Activated T-cell treated with anti-CD3 and anti-CD28 coated beads for 1 hour (primary cell): ENCODE measurements at places on chromosomes 6 and 20.

- DNase-seq = no peak
Measured at GRCh38 chr6:167707686-167708500, 118.8 kb upstream of the AFDN start.

- DNase-seq = no peak
Measured at GRCh38 chr6:11141295-11141694, 29.8 kb upstream of the ERVFRD-1 start.

- no peak for DNase-seq
Measured at GRCh38 chr6:28920281-28920680, 3.5 kb downstream of the TRIM27 start.

GRCh38 chr6:132648356-132648755 lies 10.6 kb downstream of the TAAR1 start:
- no peak for DNase-seq

DNA sequence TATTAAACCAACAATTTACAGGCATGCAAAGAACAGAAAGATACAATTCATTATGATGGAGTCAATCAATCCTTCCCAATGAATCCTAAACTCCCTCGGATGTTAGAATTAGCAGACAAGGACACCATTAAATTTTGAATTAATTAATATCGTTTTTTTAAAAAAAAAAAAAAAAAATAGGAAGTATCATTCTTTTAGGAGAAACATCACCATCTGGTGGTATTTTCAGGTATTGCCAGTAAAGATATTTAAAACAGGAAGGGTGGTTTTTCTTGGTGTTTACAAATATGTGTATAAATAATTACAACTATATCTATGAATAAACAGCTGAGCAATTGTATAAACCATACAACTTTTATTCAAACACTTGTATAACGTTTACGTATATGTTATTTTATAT lies 564.4 kb downstream of the HAO1 start:
- DNase-seq = no peak

- DNase-seq = no peak
Measured at GRCh38 chr6:40953486-40953885, 85.5 kb downstream of the UNC5CL start.

GRCh38 chr6:148247386-148248063 lies 95.1 kb upstream of the SASH1 start:
- DNase-seq = no peak

GRCh38 chr6:137349856-137350830 lies 131.0 kb upstream of the IFNGR1 start:
- DNase-seq = no peak

DNA sequence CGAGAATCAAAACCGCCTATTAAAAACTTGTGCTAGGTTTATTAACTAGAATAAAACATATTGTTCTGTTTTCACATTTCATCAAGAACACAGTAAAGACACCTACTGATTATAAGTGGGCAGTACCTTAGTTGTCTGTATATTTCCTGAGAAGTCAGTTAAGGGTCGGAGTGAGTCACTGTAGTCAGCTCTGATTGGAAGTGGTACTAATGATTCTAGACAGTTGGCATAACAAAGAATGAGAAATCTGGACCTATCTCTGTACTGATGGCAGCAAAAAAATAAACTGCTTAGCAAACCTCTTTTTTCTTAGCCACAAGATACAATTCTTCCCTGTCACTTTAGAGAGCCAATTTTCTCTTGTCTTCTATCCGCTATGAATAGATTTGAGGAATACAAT lies 387.3 kb upstream of the ADGRB3 start:
- DNase-seq = no peak

GRCh38 chr20:3494218-3494617 lies 23.4 kb downstream of the ATRN start:
- DNase-seq = no peak

GRCh38 chr6:48490658-48491057 lies 379.7 kb upstream of the PTCHD4 start:
- DNase-seq = no peak

GRCh38 chr6:150865406-150866146 lies at the start of gene MTHFD1L:
TSS of gene MTHFD1L (plus strand) at chr6:150865702. CDS start at chr6:150865823, 121 bp downstream.
- DNase-seq = peak; percentile 57

DNA sequence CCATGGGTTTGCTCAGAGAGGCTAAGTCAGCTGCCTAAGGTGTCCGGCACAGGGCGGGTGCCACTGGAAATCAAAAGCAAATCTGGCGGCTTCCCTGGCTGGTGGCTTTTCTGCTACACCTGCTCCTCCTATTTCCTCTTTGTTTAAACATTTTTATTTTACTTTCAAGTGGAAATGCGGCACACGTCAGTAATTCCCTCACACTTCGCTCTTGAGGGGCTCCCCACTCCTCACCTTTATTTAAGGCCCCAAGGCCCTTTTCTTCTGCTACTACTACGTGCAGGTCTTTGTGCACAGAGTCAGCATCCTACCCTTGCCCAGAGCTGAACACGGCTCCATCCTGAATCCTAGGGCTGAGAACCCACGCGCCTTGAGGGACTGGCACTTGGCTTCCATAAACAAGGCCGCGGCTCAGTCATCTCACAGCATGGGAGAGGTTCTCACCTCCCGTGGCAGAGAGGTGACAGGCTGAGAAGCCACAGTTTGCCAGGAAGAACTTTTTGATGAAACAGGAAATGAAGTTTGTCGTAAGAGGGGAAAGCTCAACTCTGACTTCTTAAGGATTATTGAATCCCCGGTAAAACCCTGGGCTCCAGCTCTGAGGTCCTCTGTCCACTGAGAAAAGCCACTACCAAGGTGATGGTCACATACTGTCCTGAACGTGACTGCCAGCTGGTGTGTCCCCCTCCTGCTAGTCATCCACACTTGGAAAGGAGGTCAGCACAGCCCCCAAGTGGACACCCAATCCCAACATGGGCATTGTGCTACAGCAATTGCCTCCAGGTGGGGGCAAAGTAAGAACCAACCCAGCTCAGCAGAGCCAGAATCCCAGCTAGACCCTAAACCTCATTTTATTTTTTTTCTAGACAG lies 48.0 kb downstream of the NFATC2 start:
- DNase-seq = no peak

DNA sequence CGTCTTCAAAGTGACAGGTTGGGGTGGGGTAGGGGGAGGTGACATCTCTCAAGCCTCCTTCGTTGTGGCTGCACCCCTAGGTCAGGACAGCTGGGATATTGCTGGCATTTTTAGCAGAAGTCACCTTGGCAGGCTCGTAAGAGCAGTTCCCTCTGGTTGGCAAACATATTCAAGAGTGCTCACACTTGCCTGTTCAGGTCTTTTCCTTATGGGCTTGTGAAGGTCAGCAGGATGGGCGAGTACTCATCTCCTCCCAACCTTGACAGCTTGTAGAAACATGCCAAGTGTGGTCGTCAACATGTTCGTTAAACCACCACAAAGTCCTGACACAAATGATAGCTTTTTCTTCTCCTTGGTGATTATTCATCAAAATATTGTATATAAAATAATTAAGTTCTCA lies 113.6 kb downstream of the HDGFL1 start:
- DNase-seq = no peak

- no peak for DNase-seq
Measured at GRCh38 chr6:54353975-54354374, 45.7 kb downstream of the TINAG start.

DNA sequence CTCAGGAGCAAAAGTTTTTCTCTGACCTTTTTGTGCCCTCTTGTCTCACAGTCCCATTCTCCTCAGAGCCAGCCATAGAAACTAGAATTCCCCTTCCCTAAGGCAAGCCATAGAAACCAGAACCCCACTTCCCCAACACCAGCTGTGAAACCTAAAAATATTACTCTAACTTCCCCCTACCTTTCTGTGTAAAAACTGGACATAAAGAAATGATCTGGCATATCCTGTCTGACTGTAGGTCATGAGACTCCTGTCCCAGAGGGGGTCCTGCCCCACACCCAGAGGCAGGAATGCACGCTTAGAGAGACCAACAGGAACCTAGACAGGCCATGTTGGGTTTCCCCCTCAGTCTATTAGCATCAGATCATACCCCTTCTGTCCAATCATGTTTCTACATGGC lies 140.6 kb upstream of the SLC22A16 start:
- no peak for DNase-seq

GRCh38 chr6:83429857-83430610 lies 817 bp downstream of the ME1 start:
- no peak for DNase-seq

DNA sequence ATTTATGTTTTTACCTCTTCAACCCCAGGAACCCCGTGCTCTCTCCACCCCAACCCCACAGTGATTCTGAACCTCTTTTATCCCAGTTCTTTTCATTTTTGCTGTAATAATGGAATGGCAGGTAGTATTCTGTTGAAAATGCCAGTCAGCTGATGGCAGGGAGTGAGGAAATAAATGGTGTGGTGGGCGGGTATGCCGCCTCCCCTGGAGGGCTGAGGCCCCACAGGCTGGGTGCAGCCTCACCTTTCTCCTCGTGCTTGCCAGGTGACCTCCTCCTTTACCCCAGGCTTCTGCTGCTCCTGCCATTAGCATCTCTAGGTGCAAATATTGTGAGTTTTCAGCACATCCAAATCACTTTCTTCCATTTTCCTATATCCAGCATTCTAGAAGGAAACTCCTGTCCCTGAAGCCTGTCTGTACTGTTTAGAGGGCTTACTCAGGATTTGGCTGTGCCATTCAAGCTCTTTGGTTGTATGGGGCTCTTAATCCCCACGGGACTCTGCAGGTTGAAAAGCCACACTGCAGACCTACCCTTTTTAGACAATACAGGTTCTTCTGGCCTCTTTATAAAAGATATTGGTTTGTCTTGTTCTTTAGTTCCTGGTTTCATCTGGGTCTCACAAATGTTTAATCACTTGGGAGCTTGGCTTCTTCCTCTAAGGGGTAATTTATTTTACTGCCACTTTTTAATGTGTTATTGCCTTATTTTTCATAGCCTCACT lies 201.8 kb downstream of the JARID2 start:
- DNase-seq = no peak

GRCh38 chr20:51811514-51812128 lies 9.3 kb upstream of the SALL4 start:
- DNase-seq = no peak

DNA sequence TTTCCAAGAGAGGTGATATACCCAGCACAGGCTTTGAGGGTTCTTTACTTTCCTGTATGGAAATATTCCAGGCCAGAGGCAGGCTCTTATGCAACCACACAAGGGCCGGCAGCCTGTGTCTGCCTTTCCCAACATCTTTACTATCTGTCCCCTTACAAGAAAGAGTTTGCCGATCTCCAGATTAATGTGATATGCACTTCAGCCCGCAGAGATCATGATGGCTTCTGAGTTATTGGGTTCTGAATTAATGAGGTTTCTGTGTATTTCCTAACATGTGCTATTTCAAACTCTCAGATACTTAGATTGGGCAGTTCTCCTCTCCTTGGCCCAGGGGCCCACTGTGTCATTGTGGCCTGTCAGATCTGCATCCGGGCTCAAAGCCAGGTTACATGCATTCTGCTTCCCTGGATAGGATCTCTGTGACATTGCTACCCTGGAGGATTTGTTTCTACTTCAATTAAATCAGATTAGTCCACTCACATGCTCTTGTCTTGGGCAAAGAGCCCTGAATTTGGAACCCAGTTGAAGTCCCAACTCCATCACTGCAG lies 56.6 kb downstream of the TGM2 start:
- DNase-seq = no peak

GRCh38 chr20:49347156-49347555 lies 69.3 kb upstream of the ZNFX1 start:
- DNase-seq = no peak

DNA sequence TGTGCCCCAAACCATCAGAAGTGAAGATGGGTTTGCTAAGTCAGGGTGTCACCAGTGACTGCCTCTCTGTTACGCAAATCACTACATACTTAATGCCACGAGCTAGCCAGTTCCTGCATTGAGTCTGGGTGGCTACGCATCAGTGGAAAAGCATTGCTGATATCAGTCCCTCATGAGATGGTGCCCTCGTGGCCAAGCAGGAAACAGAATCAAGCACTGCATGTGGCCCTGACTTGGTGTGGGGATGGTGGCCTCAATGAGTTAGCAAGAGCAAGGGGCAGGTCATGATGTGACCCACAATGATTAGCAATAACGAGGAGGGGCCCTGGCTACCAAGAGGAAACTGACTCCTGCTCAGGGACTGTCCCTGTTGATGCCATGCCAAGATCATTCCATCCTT lies 51.6 kb upstream of the FNDC1 start:
- DNase-seq = no peak

GRCh38 chr20:2752567-2753460 lies 47.6 kb downstream of the CPXM1 start:
- DNase-seq = peak; percentile 30

DNA sequence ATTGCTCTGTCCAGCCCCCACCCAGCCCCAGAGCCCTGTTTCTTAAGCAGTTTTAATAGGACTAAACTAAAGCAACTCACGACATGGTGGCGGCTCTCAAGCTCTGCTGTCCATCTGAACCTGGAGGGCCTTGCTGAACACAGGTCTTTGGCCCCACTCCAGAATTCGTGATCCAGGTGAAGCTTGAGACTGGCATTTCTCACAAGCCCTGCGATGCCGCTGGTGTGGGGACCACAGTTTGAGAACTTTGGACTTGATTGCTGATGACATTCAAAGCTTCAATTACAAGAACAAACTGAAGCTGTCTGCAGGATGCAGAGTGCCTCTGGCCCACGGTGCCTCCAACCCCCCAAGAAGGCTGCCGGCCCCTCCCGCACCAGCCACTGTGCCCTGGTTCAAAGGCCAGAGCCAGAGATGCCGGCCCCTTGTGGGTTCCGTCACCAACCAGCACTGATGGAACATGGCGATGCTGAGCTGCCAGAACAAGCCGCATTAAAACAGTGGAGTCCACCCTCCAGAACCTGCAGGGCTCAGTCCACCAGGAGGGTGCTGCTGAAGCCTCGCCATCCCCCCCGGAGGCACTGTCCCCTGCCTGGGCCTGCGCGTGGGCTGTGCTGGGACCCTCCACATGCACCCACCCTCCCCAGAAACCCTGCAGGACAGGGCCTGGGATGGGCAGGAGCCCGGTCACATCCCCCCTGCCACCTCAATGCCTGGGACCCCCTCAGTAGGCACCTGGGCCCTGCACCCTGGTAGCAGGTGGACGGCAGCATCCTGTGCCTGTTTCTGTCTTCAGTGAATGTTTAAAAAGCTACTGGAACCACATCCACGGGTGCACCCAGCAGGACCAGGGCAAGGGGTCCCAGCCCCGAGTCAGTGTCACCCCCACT lies 101.1 kb downstream of the PSMB1 start:
- DNase-seq = no peak

DNA sequence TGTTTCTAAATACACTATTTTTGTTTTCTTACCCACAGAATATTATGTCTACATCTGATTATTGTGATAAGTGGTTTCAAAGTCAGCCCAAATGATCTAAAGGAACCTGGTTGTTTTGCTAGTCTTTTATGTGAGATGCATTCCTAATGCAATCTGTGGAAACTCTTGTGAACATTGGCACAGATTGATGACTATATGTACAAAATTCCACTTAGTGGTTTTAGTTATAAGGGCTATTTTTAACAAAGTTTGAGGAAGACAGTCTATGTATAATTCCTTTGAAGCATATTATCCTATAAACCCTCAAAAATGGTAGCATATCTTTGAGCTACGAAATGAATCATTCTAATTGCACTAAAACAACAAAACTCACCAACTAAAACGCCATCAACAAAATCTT lies 140.9 kb downstream of the GRIK2 start:
- DNase-seq = no peak

GRCh38 chr20:1987826-1988225 lies 6.0 kb downstream of the PDYN start:
- no peak for DNase-seq
